ENCODE measurements at places on chromosomes 12 and 14.

- DNase-seq: no peak
Observed at GRCh38 chr14:94114589-94115057, 4.1 kb downstream of the IFI27 start.

DNA sequence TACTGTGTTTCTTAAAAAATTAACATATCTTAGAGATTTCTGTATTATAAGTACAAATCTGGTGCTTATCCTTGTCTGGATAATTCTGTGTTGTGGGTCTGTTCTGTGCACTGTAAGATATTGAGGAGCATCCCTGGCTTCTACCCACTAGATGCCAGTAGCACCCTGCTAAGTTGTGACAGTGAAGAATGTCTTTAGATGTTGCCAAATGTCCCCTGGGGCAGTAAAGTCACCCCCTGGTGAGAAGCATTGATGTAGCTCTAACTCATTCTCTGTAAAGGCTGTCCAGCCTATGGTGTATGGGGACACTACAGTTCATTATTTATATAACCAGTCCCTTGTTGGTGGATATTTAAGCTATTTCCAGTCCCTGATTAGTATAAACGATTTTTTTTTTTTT lies 31.4 kb downstream of the MAP1LC3B2 start:
- no peak for DNase-seq

DNA sequence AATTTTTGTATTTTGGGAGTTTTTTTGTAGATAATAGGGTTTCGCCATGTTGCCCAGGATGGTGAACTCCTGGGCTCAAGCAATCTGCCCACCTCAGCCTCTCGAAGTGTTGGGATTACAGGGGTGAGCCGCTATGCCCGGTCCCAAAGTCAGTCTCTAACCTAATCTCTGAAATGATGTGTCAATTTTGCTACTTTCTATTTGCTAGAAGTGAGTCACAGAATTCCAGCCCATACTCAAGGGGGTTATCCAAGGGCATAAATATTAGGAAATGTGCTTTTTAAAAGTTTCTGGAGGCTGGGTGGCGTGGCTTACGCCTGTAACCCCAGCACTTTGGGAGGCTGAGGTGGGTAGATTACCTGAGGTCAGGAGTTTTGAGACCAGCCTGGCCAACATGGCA lies 40.5 kb downstream of the RESF1 start:
- DNase-seq: no peak

DNA sequence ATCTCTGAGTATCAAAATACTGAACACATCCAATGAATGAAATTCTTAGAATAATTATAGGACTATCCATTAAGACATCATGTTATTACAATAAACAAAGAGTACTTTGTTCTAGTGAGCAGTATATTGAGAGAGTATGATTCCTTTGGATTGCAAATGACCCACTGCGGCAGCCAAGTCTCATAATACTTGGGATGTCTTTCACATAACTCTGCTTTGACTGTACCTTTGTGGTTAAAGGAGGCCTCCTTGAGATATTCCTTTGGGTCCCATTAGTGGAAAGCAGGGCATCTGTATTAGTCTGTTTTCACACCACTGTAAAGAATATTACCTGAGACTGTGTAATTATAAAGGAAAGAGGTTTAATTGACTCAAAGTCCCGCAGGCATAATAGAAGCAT lies 593.8 kb downstream of the TRHDE start:
- DNase-seq: no peak

GRCh38 chr12:63911341-63911740 lies 66.8 kb downstream of the SRGAP1 start:
- no peak for DNase-seq

GRCh38 chr12:65879878-65880277 lies 55.6 kb downstream of the HMGA2 start:
- DNase-seq: no peak

DNA sequence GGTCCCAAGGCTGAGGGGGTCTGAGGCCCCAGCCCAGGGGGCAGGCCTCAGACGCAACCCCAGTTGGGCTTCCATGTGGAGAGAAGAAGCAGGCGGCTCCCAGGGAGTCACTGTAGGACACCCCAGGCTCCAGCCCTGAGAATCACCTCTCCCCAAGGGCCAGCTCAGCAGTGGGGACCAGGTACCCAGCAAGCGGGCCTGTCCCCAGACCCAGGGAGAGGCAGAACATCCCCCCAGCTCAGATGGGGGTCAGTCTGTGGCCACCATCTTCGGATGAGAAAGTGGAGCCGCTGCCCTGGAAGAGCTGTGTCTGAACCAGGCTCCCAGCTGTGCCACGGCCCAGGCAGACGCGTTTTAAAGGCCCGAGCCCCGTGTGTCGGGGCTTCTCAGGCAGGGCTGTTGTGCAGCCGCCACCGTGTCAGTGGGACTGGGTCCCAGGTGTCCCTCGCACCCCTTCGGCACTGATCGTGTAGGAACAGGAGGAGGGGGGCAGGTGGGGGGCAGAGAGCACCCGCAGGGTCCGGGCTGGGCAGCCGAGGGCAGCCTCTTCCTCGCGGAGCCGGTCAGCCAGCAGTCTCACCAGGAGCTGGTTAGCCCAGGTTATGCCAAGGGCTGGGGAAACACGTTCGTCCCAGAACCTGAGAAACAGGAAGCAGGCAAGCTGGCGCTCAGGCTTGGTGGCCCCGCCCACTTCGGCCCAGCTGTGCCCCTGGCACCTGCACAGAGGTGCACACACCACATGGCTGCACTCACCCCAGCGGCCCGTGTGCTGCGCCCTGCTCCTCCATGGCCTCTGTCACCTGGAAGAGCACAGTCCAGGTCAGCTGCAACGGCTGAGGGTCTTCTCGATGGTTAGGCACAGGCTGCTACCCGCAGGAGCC lies 16.6 kb downstream of the XRCC3 start:
- DNase-seq: peak; percentile 94

DNA sequence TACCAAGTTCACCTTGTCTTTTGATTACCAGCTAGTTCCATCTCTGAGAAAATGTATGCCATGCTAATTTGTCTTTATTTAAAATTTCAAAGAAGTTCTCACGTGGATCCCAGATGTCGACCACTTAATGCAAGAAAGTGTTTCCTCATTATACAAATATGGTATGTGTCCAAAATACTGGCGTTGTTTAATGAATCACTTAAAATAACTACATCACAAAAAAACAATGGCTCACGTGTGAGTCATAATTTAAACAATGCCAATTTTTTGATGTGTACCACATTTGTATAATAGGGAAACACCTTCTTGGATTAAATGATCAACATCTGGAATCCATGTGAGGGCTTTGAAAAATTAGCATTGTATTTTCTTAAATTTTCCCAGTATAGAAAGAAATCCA lies 40.8 kb downstream of the DBX2 start:
- no peak for DNase-seq

- peak; percentile 84 for DNase-seq
Observed at GRCh38 chr12:119060847-119061796, 79.8 kb downstream of the SRRM4 start.

- DNase-seq: no peak
Observed at GRCh38 chr14:101624536-101624935, 63.2 kb downstream of the DIO3 start.

- DNase-seq: no peak
Observed at GRCh38 chr12:94110258-94110657, 38.1 kb upstream of the PLXNC1 start.

DNA sequence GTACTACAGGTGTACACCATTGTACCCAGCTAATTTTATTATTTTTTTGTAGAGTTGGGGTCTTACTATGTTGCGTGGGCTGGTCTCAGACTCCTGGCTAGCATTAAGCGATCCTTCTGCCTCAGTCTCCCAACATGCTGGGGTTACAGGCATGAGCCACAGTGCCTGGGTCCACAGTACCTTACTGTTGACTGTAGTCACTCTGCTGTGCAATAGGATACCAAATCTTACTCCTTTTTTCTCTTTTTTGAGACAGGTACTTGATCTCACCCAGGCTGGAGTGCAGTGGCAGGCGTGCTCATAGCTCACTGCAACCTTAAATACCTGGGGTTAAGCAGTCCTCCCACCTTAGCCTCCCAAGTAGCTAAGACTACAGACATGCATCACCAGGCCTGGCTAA lies 25.6 kb downstream of the PSMA6 start:
- DNase-seq: no peak

DNA sequence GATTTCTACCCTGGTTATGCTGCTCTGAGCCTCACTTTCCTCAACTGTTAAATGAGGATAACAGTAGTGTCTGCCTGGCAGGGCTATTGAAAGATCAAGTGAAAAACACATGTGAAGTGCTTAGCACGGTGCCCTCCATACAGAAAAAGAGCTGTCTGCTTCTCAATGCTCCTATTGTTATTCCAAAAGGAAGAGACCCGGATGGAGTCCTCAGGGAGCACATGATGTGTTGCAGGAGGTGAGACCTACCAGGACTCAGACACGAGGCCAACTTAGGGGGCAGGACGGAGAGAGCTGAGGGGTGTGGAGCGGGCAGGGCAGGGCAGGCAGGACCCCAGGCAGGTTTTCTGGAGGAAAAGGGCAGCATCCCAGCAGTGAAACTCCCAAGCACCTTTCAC lies 8.9 kb downstream of the FAIM2 start:
- DNase-seq: no peak

DNA sequence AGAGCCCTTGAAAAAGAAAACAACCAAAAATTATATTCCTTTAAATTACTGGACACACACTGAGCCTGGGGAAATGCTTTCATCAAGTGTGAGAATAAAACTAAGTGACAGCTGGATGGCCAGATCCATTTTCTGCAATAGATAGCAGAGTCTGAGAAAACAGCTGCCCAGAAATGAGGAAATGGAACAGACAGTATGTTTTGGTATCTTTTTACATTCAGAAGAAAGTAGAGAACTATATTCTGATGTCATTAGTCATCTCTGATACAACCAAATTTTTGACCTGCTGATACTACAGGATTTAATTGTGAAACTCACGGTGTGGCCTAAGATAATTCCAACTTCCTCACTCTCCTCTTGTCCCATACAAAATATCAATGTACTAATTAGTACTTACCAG lies 78.2 kb downstream of the HMGA2 start:
- DNase-seq: no peak

DNA sequence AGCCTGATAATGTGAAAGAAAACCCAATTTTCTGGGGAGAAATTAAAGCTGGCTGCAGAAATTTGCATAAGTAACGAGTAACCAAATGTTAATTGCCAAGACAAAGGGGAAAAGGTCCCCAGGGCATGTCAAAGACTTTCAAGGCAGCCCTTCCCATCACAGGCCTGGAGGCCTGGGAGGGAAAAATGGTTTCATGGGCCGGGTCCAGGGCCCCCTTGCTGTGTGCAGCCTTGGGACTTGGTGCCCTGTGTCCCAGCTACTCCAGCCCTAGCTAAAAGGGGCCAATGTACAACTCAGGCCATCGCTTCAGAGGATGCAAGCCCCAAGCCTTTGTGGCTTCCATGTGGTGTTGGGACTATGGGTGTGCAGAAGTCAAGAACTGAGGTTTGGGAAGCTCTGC lies 96.5 kb downstream of the PPP1R12A start:
- no peak for DNase-seq

DNA sequence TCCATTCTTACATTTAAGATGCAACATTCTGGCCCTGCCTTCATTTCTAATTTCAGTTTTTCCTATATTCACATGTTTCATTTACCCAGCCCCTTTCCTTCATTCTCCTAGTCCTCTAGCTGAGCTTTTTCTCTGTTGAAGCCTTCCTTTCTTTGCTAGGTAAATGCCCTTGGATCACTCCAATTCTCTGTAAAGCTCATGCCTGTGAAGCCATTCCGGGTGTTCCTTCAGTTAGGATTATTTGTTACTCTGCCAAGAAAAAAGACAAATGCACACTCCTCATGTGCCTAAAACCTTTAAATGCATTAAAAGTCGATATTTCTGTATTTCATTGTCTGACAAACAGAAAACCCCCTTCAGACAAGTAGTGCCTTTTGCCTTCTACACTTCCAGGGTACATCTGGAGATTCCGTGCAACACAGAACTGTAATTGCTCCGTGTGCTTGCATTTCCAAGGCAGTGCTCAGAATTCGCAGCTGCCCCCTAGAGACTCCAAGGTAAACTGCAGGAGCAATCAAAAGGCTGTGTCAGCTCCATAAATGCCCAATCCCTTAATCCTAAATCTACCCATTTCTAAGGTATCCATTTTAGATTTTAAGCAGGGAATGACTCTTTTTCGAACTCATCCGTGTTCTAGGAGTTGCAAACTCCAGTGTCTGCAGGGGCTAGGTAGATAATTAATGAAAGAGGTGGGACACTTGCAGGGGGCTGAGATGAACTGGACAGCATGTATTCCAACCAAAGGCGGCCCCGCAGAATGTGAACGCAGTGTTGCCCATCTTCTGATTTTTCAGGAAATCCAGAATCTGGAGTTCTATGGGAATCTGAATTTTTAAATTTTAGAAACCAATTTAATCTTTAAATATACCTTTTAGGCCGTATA lies 320.2 kb downstream of the GRIN2B start:
- DNase-seq: peak; percentile 1

GRCh38 chr14:34596891-34597290 lies 33.1 kb downstream of the SNX6 start:
- no peak for DNase-seq
